ENCODE measurements at places on chromosomes 5 and 9. TPM values are rescaled to one million over a fixed set of nuclear protein-coding genes. Genes with fewer than 3 reads are reported as not detected.

FRRS1L gene
- total RNA-seq = under 0.01 TPM

ASPN gene
- not detected for total RNA-seq

CER1 gene
- total RNA-seq = not detected

TAS2R1 gene
- not detected for total RNA-seq

MCIDAS gene
- total RNA-seq = not detected

CRHBP gene
- not detected for total RNA-seq

LMBRD2 gene
- 5.8 TPM for total RNA-seq

SUSD3 gene
- not detected for total RNA-seq

SLC6A3 gene
- total RNA-seq = not detected

PKD2L2 gene
- not detected for total RNA-seq

ZNF658 gene
- 5.0 TPM for total RNA-seq

ZDHHC11 gene
- 0.26 TPM for total RNA-seq

GLRX gene
- 28.8 TPM for total RNA-seq

SUB1 gene
- total RNA-seq = 74.2 TPM

EMB gene
- total RNA-seq = under 0.01 TPM

ABO gene
- total RNA-seq = 0.63 TPM

CD14 gene
- 10.7 TPM for total RNA-seq

CDC23 gene
- 28.5 TPM for total RNA-seq

NRG2 gene
- 0.51 TPM for total RNA-seq

TSLP gene
- total RNA-seq = under 0.01 TPM

SLC46A2 gene
- total RNA-seq = not detected

SPAG8 gene
- not detected for total RNA-seq

SCAI gene
- total RNA-seq = 3.7 TPM

QRFP gene
- not detected for total RNA-seq

SLC6A18 gene
- not detected for total RNA-seq

ATP6V0E1 gene
- total RNA-seq = 326 TPM

CTXN3 gene
- not detected for total RNA-seq

CSF2 gene
- 0.13 TPM for total RNA-seq

STKLD1 gene
- 0.26 TPM for total RNA-seq

NR5A1 gene
- total RNA-seq = not detected

GFI1B gene
- not detected for total RNA-seq

CCDC171 gene
- 0.26 TPM for total RNA-seq

NEUROG1 gene
- not detected for total RNA-seq

SPARC gene
- total RNA-seq = 525 TPM

IFNB1 gene
- not detected for total RNA-seq

FOXD4 gene
- 0.13 TPM for total RNA-seq

LRRC19 gene
- total RNA-seq = not detected

PCDHA11 gene
- under 0.01 TPM for total RNA-seq

CARD9 gene
- 0.13 TPM for total RNA-seq

FAM221B gene
- not detected for total RNA-seq

GPR21 gene
- total RNA-seq = 0.39 TPM

PCDHB11 gene
- total RNA-seq = 0.13 TPM

INSL6 gene
- not detected for total RNA-seq

PCDHGB3 gene
- 3.8 TPM for total RNA-seq

PCA3 gene
- 0.25 TPM for total RNA-seq

SPEF2 gene
- 0.13 TPM for total RNA-seq

STK32A gene
- total RNA-seq = 0.25 TPM

TRUB2 gene
- total RNA-seq = 27.7 TPM

Measured in dermis microvascular lymphatic vessel endothelial cell (primary cell).